Sigmoid colon (tissue), 7 donors: ENCODE measurements at places on chromosomes 5 and 9. TPM values are rescaled to one million over a fixed set of nuclear protein-coding genes. Genes with fewer than 3 reads are reported as not detected.

The FCN2 gene
- 0.12 TPM for polyA plus RNA-seq

The KIF20A gene
- polyA plus RNA-seq, result 1.8 TPM

The SEMA5A gene
- polyA plus RNA-seq, result 3.5 TPM

The NPDC1 gene
- polyA plus RNA-seq, result 118 TPM

The SLC6A3 gene
- not detected for polyA plus RNA-seq

The TAF11L5 gene
- not detected for polyA plus RNA-seq

The PCDHB14 gene
- 1.0 TPM for polyA plus RNA-seq

The EFNA5 gene
- 4.4 TPM for polyA plus RNA-seq

The PCDHA6 gene
- polyA plus RNA-seq, result not detected

The ADGRD2 gene
- not detected for polyA plus RNA-seq

The CBY3 gene
- not detected for polyA plus RNA-seq

The NMUR2 gene
- not detected for polyA plus RNA-seq

The IFNA21 gene
- polyA plus RNA-seq, result not detected

The C9orf152 gene
- 58.5 TPM for polyA plus RNA-seq

The C5orf46 gene
- not detected for polyA plus RNA-seq

The TTLL11 gene
- 5.6 TPM for polyA plus RNA-seq

The SLC34A3 gene
- polyA plus RNA-seq, result not detected

The PCDHA12 gene
- polyA plus RNA-seq, result not detected

The PCDHB11 gene
- polyA plus RNA-seq, result 0.34 TPM

The LMX1B gene
- not detected for polyA plus RNA-seq

The MSX2 gene
- 1.2 TPM for polyA plus RNA-seq

The SNCB gene
- 0.23 TPM for polyA plus RNA-seq

The TMEM215 gene
- not detected for polyA plus RNA-seq

The LCN15 gene
- 9.0 TPM for polyA plus RNA-seq

The CAMSAP1 gene
- polyA plus RNA-seq, result 6.1 TPM

The ECM2 gene
- polyA plus RNA-seq, result not detected

The ARID3C gene
- polyA plus RNA-seq, result not detected

The PDE6A gene
- polyA plus RNA-seq, result 1.6 TPM

The OSTF1 gene
- 66.1 TPM for polyA plus RNA-seq

The CD72 gene
- polyA plus RNA-seq, result 42.1 TPM

The GLDC gene
- not detected for polyA plus RNA-seq

The CTNND2 gene
- polyA plus RNA-seq, result 0.60 TPM

The CNTNAP3 gene
- polyA plus RNA-seq, result 1.4 TPM

The IRGM gene
- polyA plus RNA-seq, result not detected

The MCC gene
- 2.6 TPM for polyA plus RNA-seq

The PCDHGB7 gene
- polyA plus RNA-seq, result 2.4 TPM

The DAPK1 gene
- polyA plus RNA-seq, result 5.5 TPM

The MAMDC2 gene
- 2.5 TPM for polyA plus RNA-seq

The TTC16 gene
- not detected for polyA plus RNA-seq

The PNPLA7 gene
- polyA plus RNA-seq, result 1.8 TPM

The UBAP1 gene
- polyA plus RNA-seq, result 42.5 TPM

The NTRK2 gene
- 0.60 TPM for polyA plus RNA-seq

The MAP1B gene
- 0.69 TPM for polyA plus RNA-seq

The CDKN2A gene
- 1.7 TPM for polyA plus RNA-seq

The PCDHGB1 gene
- polyA plus RNA-seq, result not detected

The KCNV2 gene
- polyA plus RNA-seq, result not detected

The RNF130 gene
- polyA plus RNA-seq, result 41.4 TPM

The NANS gene
- 316 TPM for polyA plus RNA-seq

The SHB gene
- polyA plus RNA-seq, result 10.2 TPM

The ENTPD2 gene
- 6.4 TPM for polyA plus RNA-seq

The OR1Q1 gene
- polyA plus RNA-seq, result not detected

The HACD4 gene
- 2.3 TPM for polyA plus RNA-seq

The FBXL7 gene
- polyA plus RNA-seq, result 3.6 TPM

The MARCHF11 gene
- not detected for polyA plus RNA-seq

The GABRA1 gene
- not detected for polyA plus RNA-seq

The IL7R gene
- 1.8 TPM for polyA plus RNA-seq
